Cardiac septum (tissue), 1 donor: ENCODE measurements at places on chromosomes 3 and 15. TPM values are rescaled to one million over a fixed set of nuclear protein-coding genes. Genes with fewer than 3 reads are reported as not detected.
A peak's percentile ranks its signal among the peaks of the same experiment; 100 is the strongest.

SLC12A1 gene
- not detected for total RNA-seq

EPHA6 gene
- 0.24 TPM for total RNA-seq

ECE2 gene
- total RNA-seq, result 0.19 TPM

PATL2 gene
- total RNA-seq, result 1.00 TPM

ZBED2 gene
- total RNA-seq, result not detected

CHRM5 gene
- not detected for total RNA-seq

VEPH1 gene
- total RNA-seq, result 0.78 TPM

TRH gene
- not detected for total RNA-seq

- no peak for DNase-seq
Measured at GRCh38 chr3:112672716-112673541, 32.0 kb upstream of the CCDC80 start.

GRCh38 chr3:155308831-155309230 is 15.3 kb upstream of the STRIT1 start:
- no peak for DNase-seq

GRCh38 chr3:78878011-78878410 is 889.8 kb downstream of the ROBO1 start:
- no peak for DNase-seq

DNA sequence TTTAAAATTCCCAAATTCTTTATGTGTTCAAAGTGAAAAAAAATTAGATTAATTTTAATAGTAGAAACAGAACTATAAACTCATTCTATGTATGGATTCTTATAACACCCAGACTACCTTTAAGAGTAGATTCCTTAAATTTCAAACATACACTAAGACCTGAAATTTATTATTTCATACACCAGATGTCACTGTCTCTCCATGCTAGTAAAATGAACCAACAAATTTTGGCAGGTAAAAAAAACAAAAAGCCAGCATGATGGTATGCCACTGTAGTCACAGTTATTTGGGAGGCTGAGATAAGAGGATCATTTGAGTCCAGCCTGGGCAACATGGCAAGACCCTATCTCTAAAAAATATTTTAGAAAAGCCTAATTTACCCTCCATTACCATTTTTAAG is 461.3 kb upstream of the NAALADL2 start:
- DNase-seq, result no peak

DNA sequence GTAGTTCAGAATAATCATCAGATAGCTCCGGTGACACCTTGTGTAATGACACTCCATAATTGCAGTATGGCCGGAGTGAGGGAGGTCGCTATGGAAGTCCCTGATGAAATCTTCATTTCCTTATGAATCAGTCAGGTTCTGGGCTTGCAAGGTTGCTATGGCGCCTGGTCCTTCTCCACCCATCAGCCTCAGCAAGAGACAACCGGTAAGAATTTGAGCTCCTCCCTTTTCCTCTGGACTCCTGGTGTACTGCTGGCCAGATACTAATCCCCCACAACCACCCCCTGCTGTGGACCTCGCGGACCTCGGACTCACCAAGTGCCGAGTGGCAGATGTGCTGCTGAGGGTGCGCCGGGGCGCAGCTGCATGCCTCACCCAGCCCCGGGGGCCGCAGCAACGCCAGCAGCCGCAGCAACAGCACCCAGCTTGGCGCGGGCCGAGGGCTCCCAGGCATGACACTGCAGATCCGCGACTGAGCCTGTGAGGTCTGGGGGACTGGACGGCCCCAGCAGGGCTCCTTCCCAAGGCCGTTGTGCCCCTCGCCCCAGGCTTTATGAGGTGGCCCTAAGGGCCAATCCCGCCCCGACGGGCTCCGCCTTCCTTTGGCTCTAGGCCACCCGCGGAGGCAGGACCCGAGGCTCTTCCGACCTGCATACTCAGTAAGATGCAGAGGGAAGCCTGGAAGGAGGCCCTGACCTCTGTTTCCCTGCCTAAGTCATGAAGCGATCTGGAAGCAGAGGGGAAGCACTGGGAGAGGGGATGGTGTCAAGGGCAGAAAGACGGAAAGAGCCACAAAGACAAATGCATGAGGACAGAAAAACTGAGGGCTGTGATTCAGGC is at the start of gene TIMP4:
TSS of gene TIMP4 (minus strand) at position 526 of the 840 bp plus-strand sequence. CDS start at position 454, 72 bp downstream.
- no peak for DNase-seq

GRCh38 chr3:30702828-30703397 is 96.5 kb downstream of the TGFBR2 start:
- DNase-seq, result no peak

DNA sequence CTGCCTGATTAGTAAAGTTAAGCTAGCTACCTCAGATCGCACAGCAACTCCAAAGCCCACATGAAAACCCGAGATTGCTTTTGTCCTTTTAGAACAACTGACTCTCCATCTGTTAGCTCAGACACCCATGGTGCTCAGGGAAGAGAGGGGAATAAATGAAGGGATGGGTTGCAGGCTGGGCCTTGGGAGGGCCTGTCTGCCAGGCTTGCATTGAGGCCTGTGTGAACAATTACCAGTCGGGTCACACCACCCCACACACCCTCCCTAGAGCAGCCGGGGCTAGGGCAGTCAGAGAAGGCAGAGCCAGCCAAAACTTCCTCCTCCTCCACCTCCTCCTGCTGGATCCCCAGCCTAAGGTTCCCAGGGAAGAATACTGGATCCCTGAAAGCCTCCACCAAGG is 8.8 kb upstream of the PRKAR2A start:
- DNase-seq, result peak; percentile 60

GRCh38 chr3:8982509-8982908 is 19.2 kb upstream of the RAD18 start:
- DNase-seq, result no peak

GRCh38 chr15:39597751-39598185 is 16.9 kb downstream of the THBS1 start:
- no peak for DNase-seq
